Sciatic nerve (tissue), 2 donors: ENCODE measurements at places on chromosomes 12 and 14. TPM values are rescaled to one million over a fixed set of nuclear protein-coding genes. Genes with fewer than 3 reads are reported as not detected.

Gene TAS2R9
- not detected for total RNA-seq

DNA sequence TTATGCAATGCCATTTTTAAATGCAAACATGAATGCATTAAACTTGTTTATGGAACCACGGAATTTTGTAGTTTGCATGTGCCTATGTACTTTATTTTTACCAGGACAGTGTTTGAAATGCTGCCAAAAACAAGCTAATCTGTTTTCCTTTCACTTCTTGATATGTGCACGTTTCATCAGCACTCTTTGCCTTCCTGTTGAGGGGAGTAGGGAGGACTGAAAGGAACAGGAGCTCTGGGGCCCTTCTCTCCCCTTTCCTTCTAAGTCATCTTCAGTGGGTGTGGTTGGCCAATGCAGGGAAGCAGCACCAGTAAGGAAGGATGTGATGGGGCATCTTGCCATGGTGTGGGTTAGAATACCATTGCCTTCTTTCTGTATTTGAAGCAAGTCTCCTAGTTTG lies 12.1 kb upstream of the PPP4R4 start:
- no peak for DNase-seq

Gene TRPV4
- 1.3 TPM for total RNA-seq

- DNase-seq = no peak
Observed at GRCh38 chr14:105366386-105367074, 31.8 kb upstream of the TEX22 start.
